ENCODE measurements at places on chromosomes 2 and 18.
A peak's percentile ranks its signal among the peaks of the same experiment; 100 is the strongest.

DNA sequence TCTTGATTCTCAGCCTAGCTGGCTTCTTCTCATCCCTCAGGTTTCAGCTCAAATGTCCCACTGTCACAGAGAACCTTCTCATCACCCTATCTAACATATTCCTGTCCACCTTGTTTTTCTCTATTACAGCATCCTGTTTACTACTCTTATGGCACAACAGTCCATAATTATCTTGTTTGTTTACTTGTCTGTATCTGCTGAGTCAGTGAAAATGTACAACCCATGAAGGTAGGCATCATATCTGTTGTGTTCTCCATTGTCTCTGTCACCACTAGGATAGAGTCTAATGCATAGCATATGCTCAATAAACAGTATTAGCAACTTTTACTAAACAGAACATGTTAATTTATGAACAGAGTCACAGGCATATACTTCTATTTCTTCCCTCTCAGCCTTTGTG lies 261.7 kb downstream of the ETAA1 start:
- DNase-seq, result no peak

- no peak for DNase-seq
Measured at GRCh38 chr2:14560716-14561115, 71.8 kb upstream of the LRATD1 start.

DNA sequence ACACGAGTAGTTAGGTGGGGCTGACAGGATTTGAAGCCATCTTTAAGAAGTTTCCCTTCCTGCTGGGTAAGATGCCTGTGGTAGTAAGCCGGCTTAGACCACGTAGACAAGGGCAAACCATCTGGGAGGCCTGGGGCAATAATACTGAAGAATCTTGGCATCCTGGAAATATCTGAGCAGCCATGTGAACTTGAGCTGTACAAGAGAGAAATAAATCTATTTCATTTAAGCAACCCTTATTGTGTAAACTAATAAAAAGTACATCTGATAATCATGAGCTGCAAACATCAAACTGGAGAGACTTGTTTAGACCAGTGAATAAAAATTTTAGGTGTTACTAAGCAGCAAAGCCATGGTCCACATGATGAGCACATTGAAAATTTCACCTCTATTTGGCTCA lies 11.4 kb upstream of the CETN1 start:
- no peak for DNase-seq

DNA sequence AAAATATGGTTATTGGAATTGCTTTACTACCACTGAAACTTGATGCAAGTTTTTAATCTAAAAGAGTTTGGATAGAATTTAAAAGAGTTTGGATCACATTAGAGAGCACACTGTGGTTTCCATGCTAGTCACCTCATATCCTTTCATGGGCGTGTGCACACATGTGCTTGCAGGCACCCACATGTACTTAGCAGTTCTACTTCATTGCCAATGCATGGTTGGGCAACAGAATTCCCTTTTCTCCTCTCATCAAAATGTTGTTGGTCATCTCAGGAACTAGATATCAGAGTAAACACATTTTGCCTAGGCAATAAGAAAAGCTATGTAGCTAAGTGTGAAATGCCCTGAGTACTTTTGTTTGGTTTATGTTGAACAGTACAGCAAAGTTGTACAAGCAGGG lies 254.1 kb upstream of the RASGRP3 start:
- DNase-seq, result no peak

- DNase-seq, result no peak
Measured at GRCh38 chr2:189492451-189492850, 51.2 kb downstream of the WDR75 start.

DNA sequence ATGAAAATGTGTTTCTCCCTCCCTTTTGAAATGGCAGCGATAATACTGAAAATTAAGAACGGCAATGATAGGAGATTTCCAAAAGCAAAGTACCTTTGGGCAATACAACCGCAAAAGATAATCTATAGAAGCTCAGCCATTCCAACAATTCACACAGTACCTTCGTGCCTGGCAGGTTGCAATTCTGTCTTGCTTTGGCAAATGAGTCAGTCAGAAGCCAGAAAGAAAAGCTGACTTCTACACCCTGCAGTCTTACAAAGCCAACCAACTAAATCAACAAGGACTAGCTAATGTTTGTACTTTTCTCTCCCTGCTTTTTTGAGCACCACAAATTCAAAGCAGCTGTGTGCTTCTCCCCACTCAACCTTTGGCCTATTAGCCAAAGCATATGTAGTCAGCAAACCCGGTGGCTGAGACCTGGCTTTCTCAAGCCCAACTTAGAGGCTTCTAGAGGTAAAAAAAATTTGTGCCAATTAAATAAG lies 25.7 kb upstream of the ID2 start:
- DNase-seq, result no peak

DNA sequence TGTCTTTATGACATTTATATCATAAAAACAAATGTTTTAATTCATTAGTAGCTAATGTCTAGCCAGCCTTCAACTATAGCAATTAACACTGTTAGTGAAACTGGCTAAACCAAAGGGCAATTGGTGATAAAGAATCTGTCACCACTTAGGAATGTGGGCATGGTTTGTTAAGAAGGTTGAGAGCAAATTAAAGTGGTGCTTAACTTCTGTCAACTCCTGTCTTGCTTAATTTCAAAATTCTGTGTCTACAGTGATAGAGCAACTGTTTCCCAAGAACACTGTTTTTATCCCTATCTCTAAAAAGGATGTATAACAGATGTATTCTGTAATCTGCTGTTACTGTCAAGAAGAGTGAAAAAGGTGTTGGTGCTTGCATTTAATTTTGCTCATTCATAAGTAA lies 36.5 kb downstream of the CFAP36 start:
- DNase-seq, result no peak

DNA sequence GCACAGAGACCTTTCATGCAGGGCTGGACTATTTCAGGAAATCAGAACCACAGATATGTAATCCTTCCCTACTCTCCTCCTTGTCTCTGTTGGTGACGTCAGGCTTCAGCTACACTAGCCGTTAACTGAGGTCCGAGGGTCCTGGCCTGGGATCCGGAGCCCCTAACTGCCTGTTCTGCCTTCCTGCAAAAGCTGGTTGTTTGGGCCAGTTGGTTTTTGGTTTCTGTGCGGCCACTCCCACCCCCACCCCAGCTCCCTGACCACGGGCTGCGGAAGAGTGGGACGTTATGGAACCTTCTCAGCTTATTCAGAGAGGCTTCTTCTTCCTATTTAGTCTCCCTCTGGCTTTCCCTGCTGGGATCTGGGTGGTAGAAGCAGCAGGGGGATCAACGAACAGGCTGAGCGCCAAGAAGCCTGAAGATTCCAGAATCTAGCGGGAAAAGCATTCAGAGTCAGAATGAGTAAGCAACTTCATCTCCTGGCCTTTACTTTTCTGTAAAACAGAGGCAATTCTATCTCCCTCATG lies 49.3 kb upstream of the ROCK2 start:
- DNase-seq, result no peak

- no peak for DNase-seq
Measured at GRCh38 chr2:200331061-200331400, 24.5 kb downstream of the SPATS2L start.

DNA sequence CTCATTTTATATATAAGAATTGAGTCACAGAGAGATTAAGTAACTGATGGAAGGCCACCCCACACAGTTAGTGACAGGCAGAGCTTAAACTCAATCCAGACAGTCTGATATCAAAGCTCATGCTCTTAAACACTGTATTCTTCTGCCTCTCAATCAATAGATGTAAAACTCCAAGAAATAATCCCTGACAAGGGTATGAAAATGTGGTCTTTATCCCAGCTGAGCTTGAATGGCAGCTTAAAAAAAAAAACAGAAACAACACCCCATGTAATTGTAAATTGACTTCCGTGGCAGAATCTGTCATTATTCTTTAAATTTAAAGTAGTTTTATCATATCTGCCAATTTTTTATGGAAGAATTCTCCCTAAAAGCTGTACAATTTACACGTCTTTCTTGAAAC lies 60.1 kb downstream of the RAB27B start:
- DNase-seq, result no peak

DNA sequence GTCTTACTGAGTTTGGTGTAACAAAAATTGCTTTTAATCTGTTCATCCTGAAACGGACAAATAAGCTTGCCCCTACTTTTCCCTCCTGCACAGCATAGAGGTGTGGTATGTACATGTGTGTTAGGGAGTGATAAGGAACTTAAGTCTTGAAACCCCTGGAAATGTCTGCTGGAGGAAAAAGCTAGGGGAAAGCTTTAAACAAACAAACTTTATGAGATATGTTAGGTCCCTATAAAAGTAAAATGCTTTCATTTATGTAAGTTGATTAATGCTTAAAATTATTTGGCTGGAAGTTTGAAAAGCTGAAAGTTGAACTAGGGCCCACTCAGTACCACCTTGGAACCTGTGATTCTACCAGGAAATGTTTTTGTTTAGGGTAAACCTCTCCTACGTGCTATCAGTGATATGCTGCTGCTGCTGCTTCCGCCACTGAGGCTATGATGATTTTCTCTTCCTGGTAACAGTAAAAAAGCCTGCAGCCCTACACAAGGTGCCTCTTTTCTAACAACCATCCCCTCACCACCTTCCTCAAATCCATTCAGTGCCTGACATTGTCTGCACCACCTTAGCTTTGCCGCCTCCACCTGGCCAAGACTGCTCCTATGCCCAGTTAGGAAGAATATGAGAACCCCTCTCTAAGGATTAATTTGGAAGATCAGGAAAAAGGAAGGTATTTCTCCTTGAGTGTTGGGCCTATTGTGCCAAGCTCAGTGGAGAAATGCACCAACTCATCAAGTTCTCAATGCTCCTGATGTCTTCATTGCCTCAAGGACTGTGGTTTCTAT lies 2.5 kb upstream of the YES1 start:
- no peak for DNase-seq

DNA sequence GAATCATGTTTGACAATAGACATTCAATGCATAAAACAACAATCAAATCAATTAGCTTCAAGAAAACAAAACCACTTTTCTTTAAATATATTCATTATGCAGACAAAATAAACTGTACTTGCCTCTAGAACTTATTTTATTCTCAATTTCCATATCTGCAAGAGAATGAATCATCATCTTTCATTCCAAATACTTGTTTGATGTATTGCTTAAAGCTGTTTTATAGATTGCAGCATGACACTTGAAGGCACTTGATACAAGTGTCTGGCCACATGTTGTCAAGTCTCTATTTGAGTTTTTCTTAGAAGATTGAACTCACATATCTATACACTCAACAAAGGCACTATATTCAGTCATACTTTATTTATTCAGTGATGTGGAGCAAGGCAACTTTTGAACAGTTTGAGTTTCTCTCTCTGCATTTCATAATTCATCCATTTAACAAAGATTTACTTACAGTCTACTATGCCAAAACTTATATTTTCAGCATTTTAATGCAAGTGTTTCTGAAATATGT lies 38.7 kb upstream of the DDX18 start:
- no peak for DNase-seq

DNA sequence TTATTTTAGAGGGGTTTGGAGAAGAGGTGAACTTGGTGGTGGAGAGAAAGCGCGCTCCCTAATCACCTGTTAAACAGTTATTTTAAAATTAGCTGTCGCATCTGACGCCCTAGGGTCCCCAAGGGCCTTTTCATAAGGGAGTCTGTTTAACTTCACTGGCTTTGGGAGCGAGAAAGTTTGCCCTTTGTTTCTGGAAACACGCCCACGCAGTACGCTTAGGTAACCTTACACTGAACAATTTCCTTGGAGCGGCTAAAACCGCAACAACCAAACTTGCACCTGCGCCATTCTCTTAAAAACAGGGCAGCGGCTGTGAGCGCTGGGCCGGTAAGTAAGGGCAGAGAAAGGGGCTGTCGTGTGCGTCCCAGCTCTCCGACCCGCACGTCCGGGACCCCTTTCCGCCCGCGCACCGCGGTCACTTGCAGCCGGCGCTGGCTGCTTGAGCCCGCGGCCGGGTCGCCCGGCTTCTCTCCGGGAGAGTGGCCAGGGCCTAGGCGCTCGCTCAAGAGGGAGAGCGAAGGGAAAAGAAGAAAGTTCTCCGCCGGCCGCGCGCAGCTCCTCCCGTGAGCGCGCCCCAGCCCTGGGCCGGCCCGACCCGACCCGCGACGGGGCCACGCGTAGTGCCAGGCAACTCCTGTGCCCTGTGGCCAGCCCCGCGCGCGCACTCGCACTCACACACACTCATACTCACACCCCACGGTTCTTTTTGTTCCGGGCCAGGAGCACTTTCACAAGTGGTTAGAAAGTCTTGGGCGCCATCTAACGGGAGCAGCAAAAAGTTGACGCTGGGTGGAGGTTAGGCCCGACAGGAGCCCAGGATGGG lies 19.2 kb downstream of the POU3F3 start:
- peak; percentile 54 for DNase-seq

DNA sequence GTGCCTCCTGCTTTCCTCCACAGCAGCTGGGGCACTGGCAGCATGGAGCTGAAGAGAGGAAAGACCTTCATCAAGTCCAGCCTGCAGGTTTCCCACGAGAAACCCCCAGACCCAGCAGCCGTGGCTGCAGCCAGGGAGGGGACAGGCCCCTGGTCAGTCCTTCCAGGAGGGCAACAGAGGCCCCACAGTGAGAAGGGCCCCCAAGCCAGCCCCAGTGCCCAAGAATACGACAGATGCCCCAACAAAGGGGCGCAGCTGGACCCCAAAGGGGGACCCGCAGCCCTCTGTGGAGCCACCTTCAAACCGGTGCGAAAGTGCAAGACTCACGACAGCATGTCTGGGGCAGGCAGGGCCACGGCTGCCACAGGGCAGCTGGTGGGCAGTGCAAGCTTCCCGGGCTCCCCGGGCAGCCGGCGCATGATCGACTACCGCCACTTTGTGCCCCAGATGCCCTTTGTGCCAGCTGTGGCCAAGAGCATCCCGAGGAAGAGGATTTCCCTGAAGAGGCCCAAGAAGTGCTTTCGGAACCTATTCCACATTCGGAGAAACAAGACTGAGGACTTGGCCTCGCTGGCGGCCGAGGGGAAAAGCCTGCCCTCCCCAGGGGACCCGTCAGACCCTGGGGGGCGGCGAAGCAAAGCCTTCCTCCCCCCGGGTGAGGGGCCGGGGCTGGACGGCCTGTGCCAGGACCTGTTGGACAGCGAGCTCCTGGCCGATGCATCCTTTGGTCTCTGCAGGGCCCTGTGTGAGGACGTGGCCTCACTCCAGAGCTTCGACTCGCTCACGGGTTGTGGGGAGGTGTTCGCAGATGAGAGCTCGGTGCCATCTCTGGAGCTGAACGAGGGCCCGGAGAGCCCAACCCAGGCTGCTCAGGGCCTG lies 6.9 kb downstream of the AMER3 start:
- no peak for DNase-seq

DNA sequence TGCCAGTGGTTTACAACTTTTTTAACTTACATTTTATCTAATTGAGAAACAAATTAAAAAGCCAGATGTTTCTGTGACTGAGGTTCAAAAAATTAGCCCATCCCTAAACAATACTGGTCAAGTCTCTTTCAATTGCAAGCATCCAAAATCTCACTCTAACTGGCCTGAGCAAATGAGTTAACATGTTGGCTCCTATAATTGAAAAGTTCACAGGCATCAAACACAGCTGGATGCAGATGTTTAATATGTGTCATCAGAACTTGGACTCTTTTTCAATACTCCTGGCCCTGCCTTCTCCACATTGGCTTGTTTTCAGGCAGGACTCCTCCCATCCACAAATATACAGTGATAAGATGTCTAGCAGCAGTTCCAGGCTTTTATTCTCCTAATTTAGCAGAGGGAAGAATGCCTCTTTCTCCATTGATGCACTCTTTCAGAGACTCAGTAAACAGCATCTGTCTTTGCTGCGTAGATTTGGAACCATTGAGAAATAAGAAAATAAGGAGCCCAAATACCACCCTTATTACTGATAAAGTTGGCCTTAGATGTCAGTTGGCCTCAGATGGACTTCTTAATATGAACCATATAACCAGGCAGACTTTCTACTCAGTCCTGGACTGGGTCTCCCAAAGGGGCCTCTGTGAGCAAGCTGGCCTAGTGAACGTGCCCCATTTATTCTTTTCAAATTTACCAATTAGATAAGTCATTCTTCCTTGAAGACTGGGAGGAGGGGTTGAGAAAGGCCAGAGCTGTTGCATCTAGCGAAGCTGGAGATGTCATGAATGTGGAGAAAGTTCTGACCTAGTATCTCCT lies 30.4 kb upstream of the FN1 start:
- no peak for DNase-seq

Measured in NCI-H2107 (cell line).